Dermis blood vessel endothelial cell (primary cell): ENCODE measurements at places on chromosomes 13 and 19. TPM values are rescaled to one million over a fixed set of nuclear protein-coding genes. Genes with fewer than 3 reads are reported as not detected.

The ZNF99 gene
- not detected in 2 replicates for total RNA-seq

DNA sequence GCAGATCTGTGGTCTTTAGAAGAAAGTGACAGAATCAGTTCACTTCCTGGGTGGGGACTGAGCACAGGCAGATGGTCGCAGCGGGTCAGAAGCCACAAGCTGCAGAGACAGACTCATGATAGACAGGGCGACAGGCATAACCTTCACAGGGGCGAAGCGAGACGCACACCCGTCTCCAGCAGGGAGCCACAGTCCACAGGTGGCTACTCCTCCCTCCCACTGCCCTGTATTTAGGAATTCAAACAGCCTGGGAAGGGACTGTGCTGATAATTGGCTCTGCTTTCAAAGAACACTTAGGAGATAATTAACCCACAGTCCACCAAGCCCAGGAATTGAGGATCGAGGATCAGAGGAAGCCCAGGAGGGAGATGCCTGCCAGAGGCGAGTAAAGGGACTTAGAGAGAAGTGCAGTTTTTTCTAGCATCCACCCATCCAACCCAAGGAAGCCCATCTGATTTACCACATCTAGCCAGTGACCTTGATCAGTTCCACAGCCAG is 23.2 kb downstream of the RFX2 start:
- no peak for DNase-seq

- DNase-seq = peak; percentile 86
These were observed 15.4 kb upstream of the MED4 start for GRCh38 chr13:48110132-48110868.

The ETV2 gene
- 0.09 and 0.17 TPM in 2 replicates for total RNA-seq

GRCh38 chr13:58882516-58882915 is 1251.0 kb downstream of the PCDH17 start:
- no peak for DNase-seq

The PIBF1 gene
- 18.0 and 26.4 TPM in 2 replicates for total RNA-seq

GRCh38 chr13:111925146-111925875 is 141.6 kb upstream of the SOX1 start:
- no peak for DNase-seq

- peak; percentile 58 for DNase-seq
These were observed 2.2 kb upstream of the CEACAM6 start for GRCh38 chr19:41753159-41753558.

The HS6ST3 gene
- total RNA-seq = under 0.01 TPM in 1 of 2 replicates, not detected in the other

- DNase-seq = peak; percentile 13
These were observed 142.7 kb downstream of the SUCLA2 start for GRCh38 chr13:47858042-47859025.

The SWSAP1 gene
- 0.79 and 0.85 TPM in 2 replicates for total RNA-seq

- DNase-seq = no peak
These were observed 25.7 kb downstream of the NOVA2 start for GRCh38 chr19:45947926-45948325.

GRCh38 chr13:76292726-76293125 is 593.5 kb downstream of the KCTD12 start:
- no peak for DNase-seq

The FFAR3 gene
- under 0.01 TPM in 1 of 2 replicates, not detected in the other for total RNA-seq

GRCh38 chr13:111178402-111178801 is 63.3 kb downstream of the ARHGEF7 start:
- DNase-seq = no peak

The KLK15 gene
- total RNA-seq = not detected in 2 replicates

- no peak for DNase-seq
These were observed 46.5 kb downstream of the LYL1 start for GRCh38 chr19:13056052-13056660.

GRCh38 chr13:23848646-23849141 is 40.5 kb downstream of the MIPEP start:
- no peak for DNase-seq

DNA sequence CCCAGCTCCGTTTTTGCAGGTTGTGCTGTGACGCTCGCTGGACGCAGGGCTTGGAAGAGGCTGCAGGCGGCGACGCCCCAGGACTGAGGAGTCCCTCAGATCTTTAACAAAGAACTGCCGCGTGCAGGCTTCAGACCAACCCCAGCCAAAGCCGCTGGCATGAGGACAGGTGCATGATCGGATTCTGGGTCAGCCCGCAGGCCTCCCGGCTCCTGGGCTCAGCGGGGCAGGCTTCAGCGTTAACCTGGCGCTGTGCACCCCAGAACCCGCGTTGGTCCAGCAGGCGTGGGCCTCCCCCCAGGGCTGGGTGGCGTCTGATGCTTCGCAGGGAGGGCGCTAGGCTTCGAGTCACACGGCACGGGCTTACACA is 920 bp upstream of the TIMM13 start:
- DNase-seq = peak; percentile 48
